ENCODE measurements at places on chromosomes 6 and 20.

DNA sequence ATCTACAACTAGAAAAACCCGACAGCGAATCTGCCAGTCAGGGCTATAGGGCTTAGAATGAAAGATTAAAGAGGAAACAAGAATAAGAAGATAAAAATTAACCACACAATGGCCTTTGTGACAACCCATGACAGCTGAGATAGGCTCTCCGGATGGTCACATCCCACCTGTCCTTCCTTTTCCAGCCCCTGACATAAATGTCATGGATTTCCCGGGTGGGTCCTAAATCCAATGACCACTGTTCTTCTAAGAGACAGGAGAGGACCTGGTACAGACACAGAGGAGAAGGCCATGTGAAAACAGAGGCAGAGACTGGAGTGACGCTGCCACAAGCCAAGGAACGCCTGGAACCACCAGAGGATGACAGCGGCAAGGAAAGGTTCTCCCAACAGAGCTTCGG, 41.8 kb downstream of the ATXN1 start:
- no peak for DNase-seq

- DNase-seq, result no peak
Measured at GRCh38 chr6:169800668-169801395, 49.4 kb downstream of the ERMARD start.

DNA sequence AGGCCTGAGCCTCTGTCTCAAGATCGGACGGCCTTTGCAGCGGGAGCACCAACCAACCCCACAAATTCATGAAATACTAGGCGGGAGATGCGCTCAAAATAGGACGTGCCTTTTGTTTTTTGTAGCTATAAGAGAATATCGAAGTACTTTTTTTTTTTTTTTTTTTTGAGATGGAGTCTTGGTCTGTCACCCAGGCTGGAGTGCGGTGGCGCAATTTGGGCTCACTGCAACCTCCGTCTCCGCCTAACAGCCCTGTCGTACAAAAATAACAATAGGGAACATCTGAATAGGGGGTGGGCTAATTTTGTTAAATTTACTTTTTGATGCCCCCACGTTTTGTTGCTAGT, 5.9 kb upstream of the TUBB2A start:
- DNase-seq, result no peak

DNA sequence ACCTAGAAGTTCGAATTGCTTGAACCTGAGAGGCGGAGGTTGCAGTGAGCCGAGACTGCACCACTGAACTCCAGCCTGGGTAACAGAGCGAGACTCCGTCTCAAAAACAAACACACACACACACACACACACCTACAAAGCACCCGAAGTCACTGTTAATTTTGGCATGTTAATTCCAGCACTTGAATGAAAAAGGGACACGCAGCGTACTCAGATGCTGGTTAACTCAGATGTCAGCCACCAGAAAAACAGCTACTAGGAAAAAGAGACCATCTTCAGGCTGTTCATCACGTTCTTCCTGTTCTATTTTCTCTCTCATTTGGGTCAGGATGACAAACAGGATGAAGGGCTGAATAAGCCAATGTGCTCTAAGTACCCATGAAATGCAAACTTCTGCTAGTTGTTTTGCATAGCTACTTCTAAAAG, 46.9 kb downstream of the BLOC1S5 start:
- no peak for DNase-seq

DNA sequence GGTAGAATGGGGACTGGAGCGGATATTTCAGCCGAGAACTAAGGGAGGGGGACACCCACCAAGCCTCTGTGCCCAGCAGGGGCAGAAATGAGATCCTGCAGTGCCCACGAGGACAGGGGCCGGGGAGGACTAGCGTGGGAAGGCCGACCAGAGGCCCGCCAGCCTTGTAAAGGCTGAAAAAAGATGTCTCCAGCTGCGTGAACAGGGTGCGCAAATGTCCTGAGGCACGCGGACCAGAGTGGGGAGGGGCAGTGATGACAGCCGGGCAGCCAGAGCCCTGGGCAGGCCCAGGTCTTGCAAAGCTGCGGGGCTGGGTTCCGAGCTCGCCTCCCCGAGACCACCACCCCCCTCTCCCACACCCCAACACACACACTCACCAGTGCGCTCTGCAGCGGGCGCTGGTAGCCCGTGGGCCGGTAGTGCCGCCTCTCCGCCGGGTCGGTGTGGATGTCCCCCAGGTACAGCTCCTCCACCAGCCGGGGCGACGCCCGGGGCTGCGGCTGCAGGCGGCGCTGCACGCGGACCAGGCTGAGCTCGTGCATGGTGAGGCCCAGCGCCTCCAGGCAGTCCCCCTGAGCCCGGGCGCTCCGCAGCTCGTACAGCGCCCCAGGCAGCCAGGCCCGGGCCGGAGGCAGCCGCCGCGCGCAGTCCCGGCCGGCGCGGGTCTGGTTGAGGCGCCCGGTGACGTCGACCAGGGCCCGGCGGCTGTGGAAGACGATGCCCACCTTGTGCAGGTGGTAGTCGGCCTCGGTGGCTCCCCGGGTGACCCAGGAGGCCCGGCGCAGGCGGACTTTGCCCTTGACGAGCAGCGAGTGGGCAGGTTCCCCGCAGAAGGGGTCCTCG, 48.2 kb downstream of the APCDD1L start:
- DNase-seq, result no peak

DNA sequence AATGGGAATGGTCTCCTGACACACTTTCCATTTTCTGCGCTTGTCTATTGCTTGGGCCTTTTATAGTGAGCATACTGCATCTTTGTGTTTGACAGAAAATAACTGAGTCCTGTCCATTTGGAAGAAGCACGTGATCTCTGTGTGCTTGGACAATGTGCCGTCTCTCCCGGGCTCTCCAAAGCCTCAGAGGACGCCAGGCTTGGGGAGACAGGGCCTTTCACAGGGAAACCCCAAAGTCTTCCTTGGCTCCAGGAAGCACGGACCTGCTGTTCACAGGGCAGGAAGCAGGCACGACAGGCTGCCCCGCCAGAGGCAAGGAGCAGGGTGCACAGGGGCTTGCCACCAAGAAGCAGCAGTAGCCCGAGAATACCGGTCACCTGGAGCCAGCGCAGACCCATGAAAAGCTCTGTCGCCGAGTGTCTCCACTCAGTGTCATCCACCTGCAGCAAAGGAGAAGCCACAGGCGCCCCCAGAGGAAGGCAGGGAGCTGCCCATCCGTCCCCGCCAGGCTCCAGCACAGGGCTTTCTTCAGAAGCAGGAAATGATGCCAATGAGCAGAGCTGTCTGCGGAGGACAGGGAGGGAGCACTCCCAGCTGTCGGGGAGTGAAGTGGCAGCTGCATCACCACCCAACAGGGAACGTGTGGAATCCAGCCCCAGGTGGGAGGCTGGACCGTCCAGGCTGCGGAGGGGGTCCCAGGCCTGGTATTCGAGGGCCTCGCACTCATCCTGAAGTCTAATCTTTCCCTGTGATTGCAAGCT, 135.1 kb downstream of the AGPAT4 start:
- no peak for DNase-seq

- no peak for DNase-seq
Measured at GRCh38 chr6:77466055-77466450, 2.8 kb upstream of the HTR1B start.

DNA sequence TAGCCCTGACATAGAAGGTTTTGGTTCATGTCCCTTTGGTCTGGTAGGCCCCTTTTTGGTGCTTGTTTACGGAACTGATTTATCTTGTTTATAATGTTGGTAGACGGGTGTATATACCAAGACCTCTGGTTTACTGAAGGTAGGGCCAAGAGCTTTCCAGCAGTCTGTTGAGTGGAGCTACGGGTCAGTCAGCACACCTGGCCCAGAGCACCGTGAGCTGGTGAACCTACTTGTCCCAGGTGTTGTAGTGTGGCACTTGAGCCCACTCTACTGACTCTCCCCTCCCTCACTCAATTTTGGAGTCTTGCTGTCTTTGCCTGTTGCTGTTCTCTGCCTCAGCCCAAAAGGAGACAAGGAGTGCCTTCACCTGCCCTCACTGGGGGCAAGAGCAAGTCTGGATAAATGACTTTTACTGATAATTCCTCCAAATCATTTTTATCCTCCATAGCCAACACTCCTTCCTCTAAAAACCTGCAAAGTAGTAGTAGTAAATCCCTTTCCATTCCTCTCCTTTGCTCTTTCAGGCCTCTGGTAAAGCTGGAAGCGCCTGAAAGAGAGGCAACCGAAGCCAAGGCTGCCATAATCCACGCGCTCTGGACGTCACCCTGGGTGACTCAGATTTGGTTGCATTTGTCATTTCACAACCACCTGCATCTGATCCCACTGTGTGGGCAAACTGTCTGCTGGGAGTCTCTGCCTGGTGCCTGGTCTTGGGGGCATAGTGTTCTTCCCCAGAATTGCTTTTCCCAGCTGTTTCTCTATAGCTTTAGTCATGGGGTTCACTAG, 22.2 kb downstream of the RREB1 start:
- DNase-seq, result no peak

DNA sequence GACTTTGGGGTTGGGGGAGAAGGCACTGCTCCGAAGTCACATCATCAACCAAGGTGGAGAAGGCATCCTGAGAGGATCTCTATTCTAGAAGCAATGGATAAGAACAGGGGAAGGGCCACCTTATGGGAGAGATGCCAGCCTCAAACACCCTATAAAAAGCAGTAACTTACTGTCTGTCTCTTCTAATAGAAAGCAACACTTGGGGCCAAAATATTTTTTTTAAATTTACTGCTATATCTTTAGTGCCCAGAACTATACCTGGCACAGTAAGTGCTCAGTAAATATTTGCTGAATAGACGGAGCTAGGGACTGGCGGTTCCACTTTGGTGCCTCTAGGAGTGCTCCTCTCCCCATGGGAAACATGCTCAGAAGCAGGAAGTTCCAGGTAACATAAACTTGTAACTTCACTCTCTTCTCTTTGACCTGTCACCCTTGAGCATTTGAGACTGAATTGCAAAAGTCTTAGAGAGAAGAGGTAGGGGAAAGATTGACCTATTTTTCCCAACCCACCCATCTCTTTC, 807 bp upstream of the OTOR start:
- DNase-seq, result no peak

- DNase-seq, result no peak
Measured at GRCh38 chr6:106540432-106540831, 88.9 kb downstream of the RTN4IP1 start.

DNA sequence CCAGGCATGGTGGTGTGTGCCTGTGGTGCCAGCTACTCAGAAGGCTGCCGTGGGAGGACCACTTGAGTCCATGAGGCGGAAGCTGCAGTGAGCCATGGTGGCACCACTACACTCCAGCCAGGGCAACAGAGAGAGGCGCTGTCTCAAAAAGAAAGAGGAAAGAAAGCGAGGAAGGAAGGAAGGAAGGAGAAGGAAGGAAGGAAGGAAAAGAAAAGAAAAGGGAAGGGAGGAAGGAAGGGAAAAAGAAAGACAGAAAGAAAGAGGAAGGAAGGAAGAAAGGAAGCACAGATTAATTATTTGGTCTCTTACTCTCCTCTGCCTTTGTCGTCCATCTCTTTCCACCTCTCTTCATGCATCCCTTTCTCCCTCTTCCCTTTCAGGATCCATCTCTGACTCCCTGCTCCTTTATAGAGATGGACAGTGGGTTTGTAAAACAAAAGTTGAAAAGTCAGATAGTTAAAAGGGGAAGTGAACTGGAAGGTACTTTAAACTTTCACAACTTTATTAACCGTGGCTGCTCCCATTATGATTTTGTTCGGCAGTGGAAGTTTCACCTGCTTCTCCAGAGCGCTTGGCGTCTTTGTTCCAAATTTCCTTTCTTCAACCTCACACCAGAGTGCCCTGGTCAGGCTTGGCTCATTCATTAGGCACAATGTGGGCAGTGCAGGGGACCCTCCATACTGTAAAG, 1.5 kb downstream of the HLA-DQA1 start:
- no peak for DNase-seq

- no peak for DNase-seq
Measured at GRCh38 chr6:166726201-166726600, 99.2 kb upstream of the RPS6KA2 start.

DNA sequence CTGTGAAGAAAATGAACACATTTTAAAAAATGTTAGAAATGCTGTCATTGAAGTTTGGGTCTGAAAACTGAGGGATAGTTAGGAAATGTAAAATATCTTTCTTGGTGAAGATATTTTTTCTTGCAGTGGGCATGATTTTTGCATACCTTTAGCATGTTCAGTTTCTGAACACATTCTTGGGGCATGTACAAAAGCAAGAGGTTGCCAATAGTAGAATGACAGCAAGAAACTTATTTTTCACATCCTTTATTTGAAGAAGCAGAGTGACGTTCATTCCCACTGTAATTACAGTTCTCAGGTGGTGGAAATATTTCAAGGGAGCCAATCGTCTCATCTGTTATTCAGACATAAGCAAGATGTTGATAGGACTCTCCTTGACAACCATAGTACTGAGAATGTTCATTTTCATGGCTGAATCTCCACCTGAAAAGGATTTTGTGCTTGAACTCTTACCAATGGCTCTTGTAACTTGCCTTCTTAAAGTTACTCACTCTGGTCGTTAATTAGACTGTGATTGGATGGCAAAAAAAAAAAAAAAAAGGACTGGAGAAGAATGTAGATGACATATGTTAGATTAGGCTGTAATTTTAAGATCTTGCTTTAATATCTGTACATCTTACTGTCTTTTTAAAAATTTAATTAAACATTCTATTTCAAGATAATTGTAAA, 74.4 kb downstream of the DOK5 start:
- no peak for DNase-seq

GRCh38 chr20:64049878-64050260, 430 bp upstream of the SOX18 start:
- DNase-seq, result no peak

DNA sequence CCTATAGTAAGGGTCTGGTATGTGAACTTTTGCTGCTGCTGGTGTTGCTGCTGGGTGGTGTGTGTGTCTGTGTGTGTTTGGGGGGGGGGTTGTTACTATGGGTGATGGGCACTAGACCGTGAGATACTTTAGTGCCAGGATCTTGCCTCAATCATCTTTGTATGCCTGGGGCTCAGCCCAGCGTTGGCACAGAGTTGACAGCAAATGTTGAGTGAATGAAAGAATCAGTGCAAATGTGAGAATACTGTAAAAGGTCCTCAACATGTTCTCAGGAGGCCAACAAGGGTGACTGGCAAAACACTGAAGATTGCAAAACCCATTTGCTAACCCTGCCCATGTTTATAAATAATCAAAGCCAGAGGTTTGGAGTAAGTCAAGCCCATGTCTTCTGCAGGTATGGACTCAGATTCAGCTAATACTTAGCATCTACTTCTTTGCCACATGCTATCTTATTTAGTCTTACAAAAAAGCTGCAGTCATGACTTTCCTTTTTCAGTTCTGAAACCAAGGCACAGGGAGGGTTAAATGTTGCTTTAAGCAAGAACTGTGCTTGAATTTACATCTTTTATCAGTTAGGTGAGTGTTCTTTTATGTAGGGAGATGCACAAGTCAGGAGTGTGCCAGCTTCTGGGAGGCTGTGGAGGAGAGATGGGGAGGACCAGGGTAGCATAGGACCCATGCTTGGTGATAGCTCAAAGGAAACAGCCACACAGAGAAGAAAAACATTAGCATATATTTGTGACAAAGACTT, 125.3 kb upstream of the SPACA1 start:
- DNase-seq, result no peak

GRCh38 chr20:63194007-63194796, 21.7 kb downstream of the YTHDF1 start:
- no peak for DNase-seq

GRCh38 chr6:84453499-84453898, 226.1 kb upstream of the CEP162 start:
- DNase-seq, result no peak

GRCh38 chr6:49565855-49566254, 15.4 kb downstream of the C6orf141 start:
- DNase-seq, result no peak

- DNase-seq, result no peak
Measured at GRCh38 chr6:135434095-135434494, 63.4 kb downstream of the AHI1 start.

Measured in naive thymus-derived CD8-positive, alpha-beta T cell (primary cell).